Activated naive CD4-positive, alpha-beta T cell treated with anti-CD3 and anti-CD28 coated beads, Interleukin-2, amount 50 U/mL, for 72 hours (primary cell): ENCODE measurements at places on chromosomes 4 and X. TPM values are rescaled to one million over a fixed set of nuclear protein-coding genes. Genes with fewer than 3 reads are reported as not detected.

Gene GYPA
- not detected for total RNA-seq

Gene SEPSECS
- 10.9 TPM for total RNA-seq

Gene AADAT
- total RNA-seq = not detected

Gene MAGEC2
- total RNA-seq = not detected

Gene SOD3
- not detected for total RNA-seq

Gene GSX2
- total RNA-seq = not detected
